ENCODE measurements at places on chromosomes 5 and 9. TPM values are rescaled to one million over a fixed set of nuclear protein-coding genes. Genes with fewer than 3 reads are reported as not detected.

- no peak overlapping the region for H3K27ac ChIP-seq
- H3K4me1 ChIP-seq, result no peaks in the 10 kb centered on the region
- no peaks in the 10 kb centered on the region for H3K27me3 ChIP-seq
- no peaks in the 10 kb centered on the region for H3K36me3 ChIP-seq
- no peak for DNase-seq
- no peak overlapping the region for H3K4me3 ChIP-seq
Measured at GRCh38 chr9:80928697-80929096, 760.6 kb downstream of the TLE1 start.

DNA sequence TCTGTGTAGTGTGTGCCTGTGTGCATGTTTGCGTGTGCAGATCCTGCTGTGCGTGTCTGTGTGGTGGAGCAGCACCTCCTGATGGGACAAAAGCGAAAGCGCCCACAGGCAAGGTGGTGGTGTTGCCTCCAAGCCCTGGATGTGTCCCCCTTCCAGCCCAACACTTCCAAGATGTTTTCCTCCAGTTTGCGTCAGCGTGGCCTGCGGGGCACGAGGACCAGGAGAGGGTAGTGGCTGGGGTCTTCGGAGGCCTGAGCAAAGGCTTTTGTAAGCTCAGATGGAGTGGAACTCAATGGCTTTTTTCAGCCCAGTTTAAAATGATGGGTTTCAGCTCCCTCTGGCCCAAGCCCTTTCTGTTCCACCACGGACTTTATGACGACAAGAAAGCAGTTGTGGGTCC is 209.5 kb downstream of the IRX2 start:
- H3K4me3 ChIP-seq, result no peak overlapping the region
- no peaks in the 10 kb centered on the region for H3K27me3 ChIP-seq
- DNase-seq, result no peak

DNA sequence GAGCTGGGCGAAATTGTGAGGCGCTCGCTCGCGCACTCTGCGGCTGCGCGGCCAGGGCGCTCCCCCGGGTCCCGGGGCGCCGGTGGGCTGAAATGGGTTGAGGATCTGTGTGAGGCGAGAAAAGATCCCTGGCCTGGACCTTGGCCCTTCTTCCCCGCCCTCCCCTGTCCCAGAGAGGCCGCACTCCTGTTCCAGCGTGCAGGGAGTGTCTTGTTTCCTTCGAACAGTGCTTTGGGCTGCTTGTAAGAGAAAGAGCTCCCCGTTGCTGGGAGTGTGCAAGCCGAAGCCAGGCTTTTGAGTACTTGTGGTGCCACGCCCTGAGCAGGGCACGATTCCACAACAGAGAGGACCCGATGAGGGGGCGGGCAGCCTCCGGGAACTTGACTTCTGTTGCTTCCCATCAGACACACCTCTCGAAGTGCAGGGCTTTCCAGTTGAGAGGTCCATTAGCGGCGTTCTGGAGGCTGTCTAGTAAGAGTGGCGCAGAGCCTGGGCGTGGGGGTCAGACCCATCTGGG is 535 bp downstream of the DOLPP1 start:
- H3K4me1 ChIP-seq, result peaks cover 22% of the 10 kb centered on the region
- H3K27ac ChIP-seq, result peak overlapping the region; percentile 83
- peak overlapping the region; percentile 78 for H3K4me3 ChIP-seq
- no peak for DNase-seq
- peaks cover 15% of the 10 kb centered on the region for H3K36me3 ChIP-seq

DNA sequence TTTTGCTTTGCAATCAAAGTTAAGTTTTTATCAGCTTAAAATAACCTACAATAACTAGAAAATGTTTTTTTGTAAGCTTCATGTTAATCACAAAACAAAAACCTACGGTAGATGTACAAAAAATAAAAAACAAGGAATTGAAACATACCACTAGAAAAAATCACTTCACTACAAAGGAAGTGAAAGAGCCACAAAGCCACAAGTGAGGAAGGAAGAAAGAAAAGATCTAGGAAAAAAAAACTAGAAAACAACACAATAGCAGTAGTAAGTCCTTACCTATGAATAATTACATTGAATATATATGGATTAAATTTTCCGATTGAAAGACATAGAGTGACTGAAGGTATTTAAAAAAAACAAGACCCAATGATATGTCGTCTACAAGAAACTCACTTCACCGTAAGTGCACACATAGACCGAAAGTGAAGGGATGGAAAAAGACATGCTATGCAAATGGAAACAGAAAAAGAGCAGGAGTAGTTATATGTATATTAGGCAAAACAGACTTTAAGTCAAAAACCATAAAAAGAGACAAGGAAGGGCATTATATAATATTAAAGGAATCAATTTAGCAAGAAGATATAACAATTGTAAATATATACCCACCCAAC is 13.4 kb upstream of the ZDHHC21 start:
- no peak for DNase-seq
- no peaks in the 10 kb centered on the region for H3K36me3 ChIP-seq
- no peaks in the 10 kb centered on the region for H3K4me1 ChIP-seq
- H3K27me3 ChIP-seq, result no peaks in the 10 kb centered on the region
- H3K27ac ChIP-seq, result no peak overlapping the region
- H3K4me3 ChIP-seq, result no peak overlapping the region

- H3K4me1 ChIP-seq, result peaks cover 3% of the 10 kb centered on the region
- no peak for DNase-seq
- H3K36me3 ChIP-seq, result no peaks in the 10 kb centered on the region
- no peak overlapping the region for H3K4me3 ChIP-seq
- no peaks in the 10 kb centered on the region for H3K27me3 ChIP-seq
- no peak overlapping the region for H3K27ac ChIP-seq
Measured at GRCh38 chr5:174078416-174078815, 32.9 kb downstream of the NSG2 start.

DNA sequence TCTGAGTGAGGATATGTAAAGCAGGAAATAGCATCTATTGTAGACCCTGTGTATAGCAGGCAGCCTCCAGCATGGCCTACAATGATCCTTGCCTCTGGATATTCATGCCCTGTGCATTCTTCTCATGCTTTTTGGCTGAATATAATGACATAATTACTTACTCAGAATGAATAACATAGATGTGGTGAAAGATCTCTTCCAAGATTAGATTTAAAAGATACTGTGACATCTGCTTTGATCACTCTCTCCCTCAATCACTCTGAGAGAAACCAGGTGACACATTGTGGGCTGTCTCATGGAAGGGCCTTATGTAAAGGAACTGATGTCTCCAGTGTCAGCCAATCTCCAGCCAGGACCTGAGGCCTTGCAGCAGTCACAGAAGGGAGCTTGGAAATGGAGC is 376.7 kb downstream of the DNAH5 start:
- H3K36me3 ChIP-seq, result no peaks in the 10 kb centered on the region
- no peak overlapping the region for H3K4me3 ChIP-seq
- no peaks in the 10 kb centered on the region for H3K27me3 ChIP-seq
- DNase-seq, result no peak
- no peak overlapping the region for H3K27ac ChIP-seq

DNA sequence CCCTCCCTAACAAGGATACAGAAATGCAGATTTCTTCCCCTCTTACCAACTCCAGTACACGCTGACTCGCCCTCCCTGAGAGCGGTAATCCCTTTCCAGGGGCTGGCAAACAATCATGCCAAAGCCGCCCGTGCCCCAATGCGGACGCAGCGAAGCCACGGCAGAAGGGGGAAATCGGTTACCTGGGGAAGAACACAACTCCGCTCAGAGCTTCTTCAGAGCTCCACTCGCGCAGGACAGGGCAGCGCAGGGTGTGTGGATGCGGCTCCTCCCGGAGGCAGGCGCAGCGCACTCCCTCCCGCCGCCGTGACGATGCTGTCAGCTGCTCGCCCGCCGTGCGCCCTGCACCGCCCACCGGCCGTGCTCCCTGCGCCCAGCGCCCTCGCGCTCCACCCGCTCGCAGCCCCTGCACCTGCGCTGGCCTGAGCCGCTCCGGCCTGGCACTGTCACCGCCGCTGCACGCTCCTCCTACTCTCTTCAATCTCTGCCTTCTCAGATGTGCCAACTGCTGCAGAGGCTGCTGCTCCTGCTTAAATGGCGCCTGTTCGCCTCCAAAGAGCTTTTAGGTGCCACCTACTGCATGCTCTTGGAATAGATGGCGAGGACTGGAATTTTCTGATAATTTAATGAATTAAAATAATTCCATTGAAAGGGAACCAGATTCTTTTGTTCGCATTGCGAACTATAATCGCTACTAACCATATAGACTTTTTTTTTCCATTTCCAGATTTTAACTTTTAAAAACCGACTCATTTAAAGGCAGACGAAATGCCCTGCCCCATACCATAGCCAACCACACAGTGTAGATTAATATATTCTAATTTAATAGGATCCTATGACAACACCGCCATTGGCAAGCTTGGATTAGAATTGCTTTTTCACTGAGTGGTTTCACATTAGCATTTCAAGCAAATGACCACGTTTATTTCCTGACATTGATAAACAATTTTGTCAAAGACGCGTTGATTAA is at the start of gene DIRAS2:
Gene DIRAS2, minus strand, starts transcription at position 255 of the 970 bp plus-strand sequence. CDS start 28,997 bp downstream, outside the sequence.
- DNase-seq, result no peak
- peaks cover 14% of the 10 kb centered on the region for H3K27me3 ChIP-seq
- H3K4me3 ChIP-seq, result peak within 1 kb of the TSS; percentile 36

- no peaks in the 10 kb centered on the region for H3K27me3 ChIP-seq
- no peak for DNase-seq
- no peak overlapping the region for H3K4me3 ChIP-seq
- H3K27ac ChIP-seq, result no peak overlapping the region
Measured at GRCh38 chr9:78694974-78695373, 398.0 kb downstream of the PSAT1 start.

DNA sequence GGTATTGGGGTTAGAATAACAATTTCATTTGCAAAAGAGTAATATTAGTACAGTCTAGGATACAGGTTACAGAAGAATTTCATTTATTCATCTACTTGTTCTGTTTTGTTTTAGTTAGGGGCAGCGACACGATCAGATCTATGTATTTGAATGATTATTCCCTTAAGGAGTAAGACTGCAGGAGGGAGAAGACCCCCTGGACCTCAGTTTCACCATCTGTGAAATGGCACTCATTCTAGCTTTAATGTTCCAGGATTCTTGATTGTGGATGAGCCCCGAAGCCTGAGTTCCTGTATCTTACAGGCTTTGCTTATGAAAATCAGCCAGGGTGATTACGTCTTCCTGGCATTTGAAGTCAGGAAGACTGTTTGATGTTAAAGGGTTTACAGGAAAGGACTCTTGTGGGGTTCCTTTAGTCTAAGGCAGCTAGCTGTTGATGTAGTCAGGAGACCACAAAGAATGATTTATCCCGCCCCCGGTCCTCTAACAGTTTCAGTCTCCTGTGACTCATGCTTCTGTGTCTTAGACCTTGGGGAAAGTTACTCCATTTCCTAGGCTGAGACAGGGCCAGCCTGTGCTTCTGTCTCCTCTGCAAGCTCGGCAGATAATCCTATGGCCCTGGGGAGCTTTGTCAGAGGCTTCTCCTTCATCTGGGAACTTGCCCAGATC is 11.5 kb downstream of the SMIM3 start:
- no peaks in the 10 kb centered on the region for H3K4me1 ChIP-seq
- peak; percentile 75 for DNase-seq
- H3K4me3 ChIP-seq, result no peak overlapping the region
- H3K27me3 ChIP-seq, result no peaks in the 10 kb centered on the region

DNA sequence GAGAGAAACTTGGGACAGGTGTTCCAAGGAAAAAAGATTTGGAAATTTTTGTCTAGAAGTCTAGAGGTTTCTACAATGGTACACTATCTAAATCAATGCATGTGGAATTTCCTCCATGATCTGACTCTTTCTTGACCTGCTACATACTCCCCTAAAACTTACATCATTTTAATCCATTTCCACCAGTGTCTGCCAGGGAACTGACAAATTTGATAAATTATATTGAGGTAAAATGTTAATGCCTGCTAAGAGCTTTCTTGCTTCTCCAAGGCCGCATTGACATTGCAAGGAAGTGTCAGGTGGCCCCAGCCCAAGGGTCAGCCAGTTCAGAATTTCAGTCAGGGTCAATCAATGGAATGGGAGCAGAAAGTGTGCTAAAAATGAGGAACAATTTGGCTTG is 163.4 kb upstream of the FBXL17 start:
- no peak overlapping the region for H3K27ac ChIP-seq
- H3K4me3 ChIP-seq, result no peak overlapping the region
- no peaks in the 10 kb centered on the region for H3K27me3 ChIP-seq

GRCh38 chr5:135016861-135017290 is 17.2 kb downstream of the PITX1 start:
- no peaks in the 10 kb centered on the region for H3K36me3 ChIP-seq
- no peaks in the 10 kb centered on the region for H3K27me3 ChIP-seq
- H3K4me1 ChIP-seq, result peaks cover 26% of the 10 kb centered on the region
- no peak overlapping the region for H3K4me3 ChIP-seq

DNA sequence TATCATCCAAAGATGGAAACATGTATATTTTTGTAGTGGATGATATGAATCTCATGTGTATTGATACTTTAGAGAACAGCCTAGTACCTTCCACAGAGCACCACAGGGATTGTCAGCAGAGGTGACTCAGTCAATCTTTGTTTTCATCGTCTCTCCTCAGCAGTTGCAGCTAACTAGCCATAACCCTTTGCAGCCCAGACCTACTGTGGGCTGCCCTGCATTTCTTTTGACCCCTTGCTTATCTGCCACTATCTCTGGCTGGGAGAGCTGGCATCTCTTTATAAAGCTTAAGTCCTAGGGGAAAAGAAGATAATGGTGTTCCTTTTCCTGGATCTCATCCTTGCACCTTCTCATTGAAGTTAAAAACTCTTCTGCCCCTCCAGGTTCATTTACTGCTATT is 28.7 kb downstream of the HMGCR start:
- H3K36me3 ChIP-seq, result no peaks in the 10 kb centered on the region
- peaks cover 8% of the 10 kb centered on the region for H3K4me1 ChIP-seq
- no peak for DNase-seq
- no peak overlapping the region for H3K4me3 ChIP-seq

DNA sequence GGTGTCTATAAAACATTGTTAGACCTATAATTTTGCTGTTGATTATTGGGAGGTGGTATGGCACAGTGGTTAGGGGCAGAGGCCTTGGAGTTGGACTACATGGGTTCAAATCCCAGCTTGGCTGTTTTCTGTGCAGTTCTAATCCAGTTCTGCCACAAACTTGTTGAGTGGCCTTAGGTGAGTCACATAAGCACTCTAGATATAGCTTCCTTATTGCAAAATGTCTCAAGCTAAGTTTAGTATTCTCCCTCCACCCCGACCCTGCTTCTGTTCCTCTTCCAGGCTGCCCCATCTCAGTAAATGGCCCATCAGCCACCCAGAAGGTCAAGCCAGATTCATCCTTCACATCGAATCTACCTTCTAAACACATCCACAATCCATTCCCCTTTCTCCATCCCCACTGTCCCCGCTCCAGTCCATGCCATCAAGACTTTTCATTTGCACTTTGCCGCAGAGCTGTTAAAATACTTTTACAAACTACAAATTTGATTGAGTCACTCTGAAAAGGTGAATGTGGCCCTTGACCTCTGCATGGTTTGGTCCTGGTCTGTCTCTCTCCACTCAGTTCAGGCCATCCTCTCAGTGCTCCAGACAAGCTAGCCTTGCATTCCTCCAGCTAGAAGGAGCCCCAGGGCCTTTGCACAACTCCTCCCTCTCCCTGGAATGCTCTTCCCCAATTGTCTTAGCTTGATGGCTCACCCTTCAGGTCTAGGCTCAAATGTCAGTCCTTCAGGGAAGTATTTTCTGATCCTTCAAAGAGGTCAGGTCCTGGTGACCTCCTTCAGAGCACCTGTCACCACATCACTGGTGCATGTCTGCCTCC is 10.0 kb upstream of the HDHD3 start:
- no peak overlapping the region for H3K4me3 ChIP-seq
- H3K4me1 ChIP-seq, result no peaks in the 10 kb centered on the region
- H3K27ac ChIP-seq, result no peak overlapping the region
- peaks cover 39% of the 10 kb centered on the region for H3K36me3 ChIP-seq

MCTP1 gene
- 20.5 TPM for total RNA-seq

FCN2 gene
- total RNA-seq, result not detected

CCDC152 gene
- not detected for total RNA-seq

HBEGF gene
- total RNA-seq, result 4.7 TPM

ZNF483 gene
- total RNA-seq, result 22.7 TPM

FPGS gene
- 32.6 TPM for total RNA-seq

MRPS30 gene
- total RNA-seq, result 63.4 TPM

IL6ST gene
- 321 TPM for total RNA-seq

TNFSF8 gene
- 3.0 TPM for total RNA-seq

Measured in sigmoid colon (tissue), 7 donors.